ENCODE measurements at places on chromosomes 4 and X. TPM values are rescaled to one million over a fixed set of nuclear protein-coding genes. Genes with fewer than 3 reads are reported as not detected.

- DNase-seq: no peak
Observed at GRCh38 chrX:32397562-32398216, 813.7 kb downstream of the DMD start.

- DNase-seq: no peak
Observed at GRCh38 chrX:149230689-149231088, 274.4 kb downstream of the IDS start.

DNA sequence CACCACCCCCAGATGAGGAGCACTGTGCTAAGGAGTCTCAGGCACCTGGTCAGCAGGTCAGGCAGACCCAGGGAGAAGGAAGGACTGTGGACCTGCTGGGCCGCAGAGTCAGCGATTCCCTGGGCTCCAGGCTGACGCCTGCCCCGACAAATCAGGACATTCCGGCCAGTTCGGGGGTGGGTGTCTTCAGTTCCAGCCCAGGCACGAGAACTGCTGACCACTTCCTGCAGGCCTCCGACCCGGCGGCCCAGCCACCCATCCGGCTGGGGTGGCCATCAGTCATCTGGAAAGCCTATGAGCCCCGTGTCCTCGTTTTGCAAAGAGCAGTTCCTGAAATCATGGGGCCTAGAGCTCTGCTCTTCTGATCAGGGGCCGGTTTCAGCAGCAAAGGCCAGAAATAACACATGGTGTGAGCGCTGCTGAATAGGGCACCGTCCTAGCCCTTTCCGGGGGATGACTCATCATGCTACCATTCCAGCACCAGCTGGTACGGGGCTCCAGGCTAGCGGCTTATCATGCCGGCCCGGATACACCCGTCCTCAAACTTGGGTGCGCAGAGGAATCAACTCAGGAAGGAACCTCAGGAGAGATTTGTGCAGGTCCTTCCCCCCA is 7.8 kb upstream of the SH3TC1 start:
- peak; percentile 87 for DNase-seq

DNA sequence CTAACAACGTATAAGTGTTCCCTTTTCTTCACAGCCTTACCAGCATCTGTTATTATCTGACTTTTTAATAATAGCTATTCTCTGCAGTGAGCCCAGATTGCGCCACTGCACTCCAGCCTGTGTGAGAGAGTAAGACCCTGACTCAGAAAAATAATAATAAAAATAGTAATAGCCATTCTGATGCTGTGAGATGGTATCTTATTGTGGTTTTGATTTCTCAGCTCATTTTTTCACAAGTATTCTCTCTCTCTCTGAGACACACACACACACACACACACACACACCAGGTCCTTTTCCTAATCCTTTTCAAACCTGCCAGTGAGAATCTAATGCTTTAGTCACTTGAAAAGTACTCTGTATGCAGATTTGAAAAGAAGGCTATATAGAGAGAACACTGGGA is 89.8 kb downstream of the CHIC2 start:
- no peak for DNase-seq

The NAP1L2 gene
- polyA plus RNA-seq: 0.63 TPM

- DNase-seq: no peak
Observed at GRCh38 chrX:132063862-132064261, 40.8 kb downstream of the STK26 start.

- DNase-seq: peak; percentile 18
Observed at GRCh38 chr4:150579551-150580234, 2.3 kb upstream of the MAB21L2 start.

Measured in psoas muscle (tissue), 8 donors.